ENCODE measurements at places on chromosomes 5 and 9.

DNA sequence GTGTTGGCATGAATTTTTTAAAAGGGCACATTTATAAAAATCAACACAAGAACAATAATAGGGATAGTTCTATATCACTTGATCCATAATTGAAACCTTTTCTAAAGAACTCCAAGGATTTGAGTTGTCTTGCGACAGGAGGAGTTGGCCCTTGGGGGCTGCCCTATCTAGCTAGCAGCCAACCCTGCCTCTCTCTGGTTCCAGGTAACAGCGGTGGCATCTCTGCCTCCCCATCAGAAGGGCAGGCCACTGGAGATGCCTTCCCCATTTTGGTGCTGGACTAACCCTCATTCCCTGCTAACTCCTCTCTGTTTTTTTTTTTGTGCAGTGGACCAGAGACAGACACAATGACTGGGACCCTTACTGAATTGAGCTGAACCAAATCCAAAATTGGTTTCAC is 393.0 kb downstream of the MED10 start:
- no peak for DNase-seq

DNA sequence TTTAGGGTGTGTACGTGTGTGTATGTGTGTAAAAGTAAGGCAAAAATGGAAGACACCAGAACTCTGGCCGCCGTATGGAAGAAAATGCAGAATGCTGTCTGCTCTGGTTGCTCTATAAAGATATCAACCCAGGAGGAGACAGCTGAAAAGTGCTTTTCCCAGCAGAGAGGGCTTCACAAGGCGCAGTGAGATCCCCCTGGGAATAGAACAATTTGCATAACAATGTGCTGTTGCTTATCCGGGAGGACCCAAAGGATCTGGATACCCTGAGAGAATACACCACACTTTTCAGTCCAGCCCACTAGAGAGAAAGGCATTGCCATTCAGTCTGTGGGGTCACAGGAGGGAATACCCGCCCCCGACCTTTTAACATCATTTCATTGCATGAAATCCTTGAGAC is 230.6 kb downstream of the EBF1 start:
- no peak for DNase-seq

- no peak for DNase-seq
Observed at GRCh38 chr5:59532979-59533729, 360.4 kb downstream of the PDE4D start.

DNA sequence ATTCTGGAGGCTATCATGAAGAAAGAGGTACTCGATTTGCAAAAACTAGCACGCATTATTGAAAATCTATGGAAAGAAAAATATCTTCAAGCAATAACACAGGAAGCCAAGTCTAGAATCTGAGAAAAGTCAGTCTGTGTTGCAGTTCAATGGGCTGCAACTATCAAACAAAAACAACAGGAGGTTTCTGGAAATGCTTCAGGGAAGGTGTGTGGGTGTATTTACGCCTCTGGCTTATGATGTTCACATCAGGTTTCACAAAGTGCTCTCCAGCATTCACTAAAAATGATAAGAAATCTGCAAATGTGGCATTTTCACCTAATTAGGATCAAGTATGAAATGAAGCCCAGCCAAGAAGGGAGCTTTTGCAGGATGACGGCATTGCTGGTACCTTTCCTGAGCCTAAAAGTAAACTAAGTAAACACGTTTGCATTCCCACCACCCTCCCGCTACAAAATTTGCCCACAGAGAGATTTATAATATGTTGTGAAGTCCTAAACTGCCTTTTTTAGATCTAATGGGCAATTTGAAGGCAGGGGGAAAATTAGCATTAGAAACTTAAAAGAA is 146.4 kb downstream of the GABRB2 start:
- no peak for DNase-seq

GRCh38 chr5:59798862-59799667 is 94.5 kb downstream of the PDE4D start:
- no peak for DNase-seq

- no peak for DNase-seq
Observed at GRCh38 chr5:133709209-133709725, 96.9 kb upstream of the FSTL4 start.

DNA sequence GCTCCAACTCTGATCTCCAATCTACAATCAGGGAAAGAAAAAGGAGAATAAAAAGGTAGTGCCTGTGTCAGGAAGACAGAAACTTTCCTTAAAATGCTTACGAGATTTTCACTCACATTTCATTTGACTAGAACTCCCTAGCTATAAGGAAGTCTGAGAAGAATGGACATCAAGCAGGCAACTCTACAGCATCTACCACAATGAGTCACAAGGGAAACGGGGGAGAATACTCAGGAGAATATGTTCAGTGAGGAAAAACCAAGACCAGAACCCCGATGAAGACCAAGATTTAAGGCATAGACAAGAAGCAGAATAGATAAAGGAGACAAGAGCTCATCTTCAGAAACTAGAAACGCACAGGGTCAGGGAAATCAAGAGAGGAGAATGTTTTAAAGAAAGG is 9.0 kb upstream of the SETD9 start:
- no peak for DNase-seq

GRCh38 chr9:132409828-132410528 is at the start of gene CFAP77:
CFAP77 (plus strand) TSS chr9:132410211; CDS start chr9:132410272, 61 bp downstream.
- no peak for DNase-seq

DNA sequence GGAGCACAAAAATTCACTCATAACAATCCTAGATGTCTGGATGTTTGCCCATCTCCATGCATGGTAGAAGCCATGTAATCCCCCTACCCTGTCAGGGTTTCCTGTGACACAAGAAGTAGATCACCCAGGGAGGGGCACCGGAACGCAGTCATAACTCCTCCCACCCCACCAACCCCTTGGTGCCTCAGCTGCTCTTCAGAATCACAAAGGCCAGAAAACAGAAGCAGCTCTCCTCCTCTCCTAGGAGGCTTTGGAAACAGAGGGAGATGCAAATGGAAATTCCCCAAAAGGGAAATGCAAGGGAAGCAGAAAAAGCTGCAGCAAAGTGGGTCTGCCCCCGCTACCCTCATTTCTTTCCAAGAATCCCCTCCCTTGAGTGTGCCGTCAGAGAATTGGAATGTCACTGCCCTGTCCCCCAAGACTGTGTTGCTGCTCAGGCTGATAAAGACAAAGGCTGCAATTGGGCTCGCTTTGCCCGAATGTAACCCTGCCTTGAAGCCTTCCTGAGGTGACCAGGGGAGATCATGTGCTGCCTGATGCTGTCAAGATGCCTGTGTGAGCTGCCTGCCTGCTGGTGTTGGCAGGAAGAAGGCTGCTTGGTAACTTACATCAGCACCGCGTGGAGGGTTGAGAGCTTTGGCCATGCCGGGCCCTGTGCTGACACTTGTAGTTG is 65.5 kb upstream of the ABCA1 start:
- DNase-seq, result no peak

- DNase-seq, result no peak
Observed at GRCh38 chr5:133742431-133742988, 130.2 kb upstream of the FSTL4 start.

- no peak for DNase-seq
Observed at GRCh38 chr5:176775409-176775808, 35.0 kb upstream of the UNC5A start.

- DNase-seq, result peak; percentile 57
Observed at GRCh38 chr5:141753971-141754713, 72.1 kb upstream of the ARAP3 start.

GRCh38 chr5:179318221-179318955 is 26.9 kb downstream of the ADAMTS2 start:
- no peak for DNase-seq

- DNase-seq, result no peak
Observed at GRCh38 chr5:98085593-98085992, 687.9 kb upstream of the RGMB start.

DNA sequence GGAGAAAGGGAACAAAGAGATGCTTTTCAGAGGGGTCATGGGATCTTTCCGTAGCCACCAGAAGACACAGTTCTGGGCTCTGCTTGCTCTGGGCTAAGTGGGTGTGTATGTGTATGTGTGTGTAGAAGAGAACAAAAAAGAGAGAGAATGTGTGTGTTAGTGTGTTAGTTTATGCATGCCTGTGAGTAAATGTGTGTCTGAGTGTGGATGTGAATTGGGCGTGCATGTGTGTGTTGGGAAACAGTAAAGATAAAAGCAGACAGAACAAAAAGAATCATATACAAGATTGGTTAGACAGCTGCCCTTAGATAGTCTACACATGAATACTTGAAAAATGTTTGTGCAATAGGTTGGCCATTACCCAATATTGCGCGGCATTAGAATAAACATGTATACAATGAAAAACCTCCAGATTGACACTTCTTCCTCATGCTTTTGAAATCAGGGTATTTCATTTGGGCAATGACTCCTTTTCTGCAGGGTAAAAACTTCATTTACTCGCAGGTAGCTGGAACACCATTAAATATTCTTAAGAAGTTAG is 36.5 kb upstream of the HSPA9 start:
- DNase-seq, result no peak

DNA sequence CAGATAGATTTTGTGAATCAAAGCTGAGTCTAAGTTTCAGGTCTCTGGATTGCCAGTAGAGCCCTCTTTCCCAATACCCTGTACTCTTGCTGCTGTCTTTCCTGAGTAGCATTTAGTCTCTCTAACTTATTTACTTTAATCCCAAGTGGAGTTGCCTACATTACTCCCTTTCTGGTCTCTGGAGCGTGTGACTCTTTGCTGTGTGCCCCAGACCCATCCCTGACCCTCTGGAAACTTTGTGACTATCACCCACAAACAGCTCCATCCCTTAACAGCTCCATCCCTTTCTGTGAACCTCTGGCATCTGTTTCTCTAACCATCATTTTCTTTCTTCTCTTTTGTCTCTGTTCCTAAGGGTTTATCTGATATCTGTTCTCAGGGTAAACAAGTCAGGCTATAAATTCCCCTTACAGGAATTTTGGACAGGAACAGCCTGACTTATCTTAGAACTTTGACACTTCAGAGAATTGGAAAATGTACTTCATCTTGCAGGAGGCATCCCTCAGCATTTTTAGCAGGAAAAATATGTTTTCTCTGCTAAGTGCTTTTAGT is 1167.1 kb upstream of the SEMA6A start:
- DNase-seq, result no peak

- DNase-seq, result no peak
Observed at GRCh38 chr9:12091865-12092527, 601.2 kb upstream of the TYRP1 start.

- peak; percentile 85 for DNase-seq
Observed at GRCh38 chr9:70258692-70259511, at the start of gene SMC5. SMC5 (plus strand) TSS chr9:70258978; CDS start chr9:70259079, 101 bp downstream.

- no peak for DNase-seq
Observed at GRCh38 chr9:70485273-70485858, 70.9 kb upstream of the KLF9 start.

DNA sequence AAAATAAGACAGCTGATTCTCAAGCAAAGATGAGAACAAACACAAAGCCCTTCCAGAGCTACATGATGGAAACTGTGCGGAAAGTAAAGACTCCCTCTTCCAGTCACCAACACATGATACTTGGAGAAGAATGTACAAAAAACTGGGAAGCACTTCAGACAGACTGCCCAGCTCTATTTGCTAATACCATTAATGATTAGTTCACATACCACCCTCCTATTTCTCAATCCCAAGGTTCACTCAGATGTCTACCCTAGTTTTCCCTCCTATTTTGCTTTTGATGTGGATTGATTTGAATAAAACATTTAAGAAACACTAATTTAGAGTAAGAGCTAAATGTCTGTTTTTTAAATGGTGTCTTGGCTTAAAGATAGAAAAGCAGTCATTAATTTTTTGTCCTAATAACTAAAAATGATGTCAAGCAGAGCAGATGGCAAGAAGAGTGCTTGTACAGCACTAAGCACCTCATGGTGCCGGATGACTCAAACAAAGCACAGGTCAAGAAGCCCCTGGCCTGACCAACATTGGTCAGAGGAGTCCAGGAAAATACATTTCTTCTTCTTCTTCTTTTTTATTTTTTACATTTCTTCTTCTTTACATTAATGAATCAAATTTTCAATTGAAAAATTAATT is 639.4 kb downstream of the PDE4D start:
- DNase-seq, result no peak

GRCh38 chr9:109264877-109265587 is 55.8 kb downstream of the EPB41L4B start:
- peak; percentile 15 for DNase-seq

DNA sequence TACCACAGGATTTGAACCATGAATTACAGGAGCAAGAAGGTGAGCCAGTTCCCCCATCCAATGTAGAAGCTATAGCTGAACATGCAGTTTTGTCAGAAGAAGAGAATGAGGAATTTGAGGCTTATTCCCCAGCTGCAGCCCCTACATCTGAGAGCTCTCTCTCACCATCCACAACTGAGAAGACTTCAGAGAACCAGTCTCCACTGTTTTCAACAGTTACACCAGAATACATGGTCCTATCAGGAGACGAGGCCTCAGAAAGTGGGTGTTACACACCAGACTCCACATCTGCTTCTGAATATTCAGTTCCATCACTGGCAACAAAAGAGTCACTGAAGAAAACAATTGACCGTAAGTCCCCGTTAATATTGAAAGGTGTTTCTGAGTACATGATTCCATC is 40.9 kb downstream of the CMYA5 start:
- DNase-seq, result no peak

- no peak for DNase-seq
Observed at GRCh38 chr9:75964427-75964826, 74.0 kb downstream of the PCSK5 start.

DNA sequence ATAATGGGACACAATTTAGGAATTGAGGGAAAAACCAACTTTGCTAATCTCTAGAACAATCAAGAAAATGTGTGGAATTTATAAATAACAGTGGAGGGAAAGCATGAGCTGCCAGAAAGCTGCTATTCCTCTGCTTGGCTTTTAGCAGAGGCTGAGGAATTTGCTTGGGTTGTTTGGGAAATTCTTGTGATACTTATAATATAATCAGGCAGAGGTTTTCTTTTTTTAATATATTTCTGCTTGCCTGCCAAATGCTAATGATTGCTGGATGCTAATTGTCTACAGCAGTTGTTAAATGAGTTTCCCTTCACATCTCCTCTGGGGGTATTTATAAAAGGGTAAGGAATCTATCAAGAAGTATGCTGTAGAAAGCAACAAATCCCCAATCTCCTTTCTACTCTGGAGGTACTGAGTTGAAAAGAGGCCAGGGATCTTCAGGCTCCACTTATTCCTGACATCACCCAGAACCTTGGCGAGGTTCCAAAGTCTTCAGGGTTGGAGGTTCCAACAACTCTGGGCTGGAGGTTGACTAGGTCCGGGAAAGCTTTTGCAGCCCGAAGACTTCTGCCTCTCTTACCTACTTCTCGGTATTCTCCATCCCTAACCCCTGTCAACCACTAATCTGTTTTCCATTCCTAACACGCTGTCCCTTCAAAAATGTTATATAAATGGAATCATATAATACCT is 60.4 kb upstream of the TMED7 start:
- DNase-seq, result no peak

GRCh38 chr5:148790545-148791333 is 35.7 kb upstream of the ADRB2 start:
- no peak for DNase-seq

- no peak for DNase-seq
Observed at GRCh38 chr5:124477577-124477976, 268.9 kb downstream of the ZNF608 start.

GRCh38 chr5:133251296-133252132 is 199.7 kb downstream of the HSPA4 start:
- no peak for DNase-seq
